ENCODE measurements at places on chromosomes 2 and 18.
A peak's percentile ranks its signal among the peaks of the same experiment; 100 is the strongest.

DNA sequence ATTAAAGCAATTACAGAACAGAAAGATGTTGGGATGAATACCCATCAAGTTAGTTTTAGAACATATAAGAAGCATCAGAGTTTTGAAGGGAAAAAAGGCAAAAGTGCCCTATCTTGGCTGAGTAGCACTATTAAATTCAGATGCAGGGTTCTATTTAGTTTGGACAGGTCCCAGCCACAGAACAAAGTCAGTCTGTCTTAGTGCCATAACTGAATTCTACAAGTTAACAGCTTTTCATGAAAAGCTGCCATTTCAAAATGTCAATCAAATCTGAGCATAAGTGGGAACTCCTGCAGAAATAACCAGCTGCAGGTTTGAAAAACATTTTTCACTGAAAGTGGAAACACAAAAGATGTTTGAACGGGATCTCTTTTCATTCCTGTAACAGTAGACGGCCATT is 160.4 kb downstream of the SRBD1 start:
- DNase-seq, result no peak

GRCh38 chr2:64866797-64867196 is 122.4 kb upstream of the SLC1A4 start:
- no peak for DNase-seq

- DNase-seq, result no peak
Observed at GRCh38 chr2:241456546-241456945, 51.8 kb downstream of the STK25 start.

- no peak for DNase-seq
Observed at GRCh38 chr2:18154812-18155211, 276.3 kb downstream of the KCNS3 start.

- DNase-seq, result no peak
Observed at GRCh38 chr2:200188876-200189275, 117.6 kb upstream of the SPATS2L start.

GRCh38 chr2:46118656-46119371 is 178.4 kb upstream of the EPAS1 start:
- no peak for DNase-seq

GRCh38 chr2:42072349-42073118 is 24.7 kb downstream of the PKDCC start:
- no peak for DNase-seq

DNA sequence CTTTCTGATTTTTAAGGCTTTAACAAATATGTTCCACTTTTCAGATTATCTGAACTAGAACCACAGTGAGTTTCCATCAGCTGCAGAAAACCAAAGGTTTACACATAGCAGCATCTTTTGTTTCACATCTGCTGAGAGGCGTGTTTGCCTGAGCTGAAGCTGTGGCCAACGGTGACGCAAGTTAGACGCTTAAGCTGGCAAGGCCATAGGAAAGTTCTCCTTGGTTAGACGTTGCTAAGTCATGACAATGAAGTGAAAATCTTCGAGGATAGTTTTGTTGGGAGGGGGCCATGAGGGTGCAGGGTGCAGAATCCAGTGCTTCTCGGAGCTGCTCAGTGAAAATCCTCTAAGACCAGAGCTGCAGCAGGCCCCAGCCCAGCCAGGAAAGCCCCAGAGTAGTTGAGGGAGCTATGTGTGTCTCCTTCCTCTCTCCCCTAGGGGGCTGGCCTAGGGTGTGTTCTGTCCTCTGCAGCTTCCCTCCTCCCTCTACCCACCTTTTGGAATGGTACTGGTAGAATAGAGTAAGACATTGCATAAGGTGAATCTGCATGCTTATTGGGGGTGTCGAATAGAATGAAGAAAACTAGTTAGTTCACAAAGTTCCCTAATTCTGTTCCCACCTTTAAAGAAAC is 105.4 kb downstream of the FHOD3 start:
- no peak for DNase-seq

GRCh38 chr18:66641056-66641455 is 37.2 kb upstream of the CDH19 start:
- no peak for DNase-seq

DNA sequence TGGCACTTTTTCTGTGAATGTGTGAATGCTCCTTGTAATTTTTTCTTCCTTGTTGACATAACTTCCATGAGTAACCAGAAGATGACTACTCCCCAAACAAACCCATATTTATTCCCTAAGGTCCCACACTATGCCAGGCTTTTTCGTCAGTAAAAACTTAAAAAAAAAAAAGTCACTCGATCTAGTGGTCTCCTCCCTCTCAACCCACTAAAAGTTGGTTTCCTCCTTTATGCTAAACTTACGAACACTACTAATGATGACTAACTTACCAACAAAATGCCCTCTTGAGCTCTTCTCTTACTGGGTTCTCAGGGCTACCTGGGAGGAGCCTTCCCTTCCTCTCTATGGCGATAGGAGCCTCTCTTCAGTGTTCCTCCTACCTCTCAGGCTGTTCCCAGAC is 18.2 kb downstream of the ACVR1 start:
- DNase-seq, result no peak

DNA sequence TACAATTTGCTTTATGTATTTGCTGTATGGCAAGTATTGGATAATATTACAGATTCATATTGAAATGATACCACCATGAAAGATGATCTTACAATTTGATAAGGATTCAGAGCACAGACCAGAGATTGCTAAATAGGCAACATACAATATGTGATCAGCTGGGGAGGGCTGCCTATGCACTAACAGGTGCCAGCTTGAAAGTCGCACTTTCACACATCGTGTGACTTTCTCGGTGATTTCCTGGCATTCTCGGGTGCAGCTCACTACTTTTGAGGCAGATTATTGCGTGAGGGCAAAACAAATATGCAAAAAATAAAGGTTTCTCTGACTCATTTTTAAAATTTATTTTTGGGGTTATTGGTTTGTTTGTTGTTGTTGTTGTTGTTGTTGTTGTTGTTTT is 36.0 kb downstream of the RBMS1 start:
- DNase-seq, result no peak

DNA sequence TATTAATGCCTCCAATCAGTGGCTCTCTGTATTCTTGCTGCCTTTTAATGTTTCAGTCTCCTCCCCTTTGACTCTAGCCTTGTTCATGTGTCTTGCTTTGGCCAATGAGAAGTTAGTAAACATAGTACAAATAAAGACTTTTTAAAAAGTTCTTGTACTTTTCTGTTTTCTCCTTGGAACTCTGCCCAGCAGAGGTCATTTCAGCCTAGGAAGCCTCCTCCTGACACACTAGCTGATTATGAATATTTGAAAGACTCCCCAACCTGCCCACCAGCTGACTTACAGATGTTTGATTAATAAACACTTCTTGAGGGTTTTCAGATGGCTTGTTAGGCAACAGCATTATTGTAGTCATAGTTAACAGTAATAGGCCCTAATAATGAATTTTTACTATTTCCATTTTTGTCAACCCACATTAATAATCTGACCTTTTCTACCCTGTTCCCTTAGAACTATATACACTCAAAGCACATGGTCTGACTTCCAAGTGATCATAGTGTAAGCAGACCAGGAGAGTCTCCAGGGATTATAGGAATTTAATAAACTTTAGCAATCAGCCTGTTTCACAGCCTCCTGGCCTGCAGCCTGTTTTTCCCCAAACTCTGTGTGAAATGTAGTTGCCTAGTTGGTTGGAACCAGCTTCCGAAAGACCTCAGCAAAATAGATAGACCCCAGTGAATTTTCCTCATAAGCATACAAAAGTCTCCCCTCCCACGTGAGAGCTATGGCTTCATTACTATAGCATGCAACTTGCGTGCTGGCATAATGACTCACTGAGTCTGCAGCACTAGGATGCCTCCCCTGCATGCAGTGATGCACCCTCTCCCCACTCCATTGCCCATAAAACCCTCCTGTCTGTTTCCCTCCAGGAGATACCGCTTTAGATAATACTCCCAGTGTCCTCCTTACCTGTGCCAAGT is 670.7 kb upstream of the ZNF804A start:
- no peak for DNase-seq

GRCh38 chr18:75753753-75754152 is 326.2 kb upstream of the SMIM21 start:
- DNase-seq, result no peak

DNA sequence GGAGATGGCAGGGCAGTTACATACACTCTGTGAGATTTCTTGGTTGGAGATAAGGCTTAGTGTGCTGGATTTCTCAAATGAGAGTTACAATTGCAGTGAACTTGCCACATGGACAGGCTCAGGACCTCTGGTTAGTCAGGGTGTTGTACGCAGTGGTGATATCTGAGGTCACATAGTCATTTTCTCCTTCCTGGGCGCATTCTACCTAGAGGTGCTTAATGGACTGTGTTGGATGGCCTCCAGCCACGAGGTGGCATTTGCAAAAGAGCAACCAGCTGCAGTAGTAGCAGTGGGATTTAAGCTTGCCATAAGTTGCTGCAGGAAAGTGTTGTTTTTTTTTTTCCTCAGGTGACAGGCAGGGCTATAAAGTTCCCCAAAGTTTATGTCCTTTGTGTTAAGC is 173.8 kb upstream of the TMEM200C start:
- DNase-seq, result no peak

GRCh38 chr18:51731070-51731469 is 533.6 kb upstream of the MEX3C start:
- DNase-seq, result no peak

DNA sequence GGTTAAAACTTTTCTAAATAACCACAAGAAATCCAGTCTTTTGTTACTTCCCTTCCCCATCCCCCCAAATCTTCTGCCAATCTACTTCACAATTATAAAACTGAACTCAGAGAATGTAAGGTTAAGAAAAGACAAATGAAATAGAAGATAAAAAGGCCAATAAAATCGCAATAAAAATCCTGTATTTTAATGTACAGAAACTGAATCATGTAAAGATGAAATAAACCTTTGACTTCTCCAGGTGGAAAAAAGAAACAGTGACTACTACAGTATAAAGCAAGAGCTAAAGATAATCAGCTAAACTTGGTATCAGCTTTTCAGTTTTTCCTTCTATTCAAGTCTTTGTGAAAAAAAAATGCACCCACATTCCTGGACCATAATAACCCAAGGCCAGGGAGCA is 1.7 kb downstream of the SYT4 start:
- DNase-seq, result no peak

DNA sequence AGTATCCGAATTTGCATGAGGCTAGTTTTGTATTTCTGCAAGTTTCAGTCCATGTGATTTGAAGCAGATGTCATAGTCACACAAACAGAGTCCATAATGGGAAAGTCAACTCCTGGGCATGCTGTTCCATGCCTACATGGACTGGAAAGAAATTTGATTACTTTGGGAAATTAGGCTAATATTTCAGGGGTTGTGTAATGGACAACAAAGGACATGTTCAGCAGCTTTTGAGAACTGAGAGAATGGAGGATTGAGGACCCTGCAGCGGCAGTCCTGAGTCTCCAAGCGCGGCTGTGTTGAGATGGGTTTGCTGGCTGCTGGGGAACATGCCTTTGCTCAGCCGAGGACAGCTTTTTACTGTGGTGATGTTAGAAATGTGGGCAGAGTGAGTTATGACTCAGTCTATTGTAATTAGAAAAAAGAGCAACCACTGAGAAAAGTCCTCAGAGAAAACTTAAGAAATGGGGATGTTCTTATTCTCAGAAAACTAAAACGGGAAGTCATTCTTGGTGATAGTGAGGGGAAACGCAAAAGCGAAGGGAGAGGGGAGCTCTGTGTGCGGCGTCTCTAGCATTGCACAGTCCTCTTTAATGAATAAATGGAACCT is 149.2 kb downstream of the FAM210A start:
- DNase-seq, result no peak

DNA sequence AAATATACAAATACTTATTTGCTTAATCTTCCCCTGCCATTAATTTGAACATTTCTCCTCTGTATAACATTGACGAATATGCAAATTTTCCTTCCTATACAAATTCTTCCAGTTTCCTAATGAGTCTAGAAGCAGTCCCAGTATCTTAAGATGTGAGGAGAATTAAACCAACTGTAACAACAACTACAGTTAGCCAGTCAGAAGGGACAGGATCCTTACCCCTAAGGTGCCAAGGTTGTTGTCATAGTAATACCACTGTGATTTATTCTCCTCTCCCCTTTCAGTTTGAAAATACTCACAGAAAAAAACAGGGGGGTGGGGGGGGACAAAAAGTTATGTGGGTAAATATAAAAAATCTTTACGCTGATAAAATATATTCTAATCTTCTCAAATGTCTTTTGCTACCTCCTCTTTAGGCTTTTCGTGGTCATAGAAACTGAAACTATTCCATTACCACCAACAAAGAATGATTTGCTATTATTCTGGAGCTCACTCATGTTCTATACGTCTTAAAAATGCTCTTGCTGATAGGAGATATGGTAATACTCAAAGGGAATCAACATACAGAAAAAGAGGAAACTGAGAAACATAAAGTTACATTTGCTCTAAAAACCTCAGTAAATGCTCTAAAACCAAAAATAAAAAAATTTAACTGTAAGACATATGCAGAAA is 107.6 kb downstream of the MEMO1 start:
- DNase-seq, result no peak

DNA sequence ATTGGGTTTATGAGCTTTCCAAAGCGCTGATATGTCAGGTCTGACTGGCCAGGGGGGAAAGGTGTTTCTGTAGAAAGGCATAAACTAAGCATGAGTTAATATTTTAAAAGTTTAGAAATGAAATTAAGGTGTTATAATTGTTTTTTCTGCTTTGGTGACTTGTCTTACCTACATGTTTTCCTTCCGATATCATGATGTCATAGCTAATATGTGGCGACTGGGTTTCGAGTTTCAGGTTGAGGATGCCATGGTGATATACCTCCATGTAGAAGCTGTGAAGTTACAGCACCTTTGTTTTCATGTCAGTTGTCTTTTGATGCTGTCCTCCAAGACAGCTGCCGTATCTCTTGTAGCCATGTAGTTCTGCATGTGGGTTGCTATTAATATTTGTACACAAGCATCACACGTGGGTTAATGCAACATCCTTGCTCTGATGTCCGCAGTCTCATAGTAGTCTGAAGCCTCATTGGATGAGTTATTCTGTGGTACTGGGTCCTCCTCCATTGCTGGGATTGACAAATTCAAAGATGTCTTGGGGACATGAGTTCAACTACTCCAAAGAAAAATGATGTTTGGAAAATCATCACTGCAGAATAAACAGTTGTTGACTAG is 230.6 kb downstream of the PRKCE start:
- no peak for DNase-seq

DNA sequence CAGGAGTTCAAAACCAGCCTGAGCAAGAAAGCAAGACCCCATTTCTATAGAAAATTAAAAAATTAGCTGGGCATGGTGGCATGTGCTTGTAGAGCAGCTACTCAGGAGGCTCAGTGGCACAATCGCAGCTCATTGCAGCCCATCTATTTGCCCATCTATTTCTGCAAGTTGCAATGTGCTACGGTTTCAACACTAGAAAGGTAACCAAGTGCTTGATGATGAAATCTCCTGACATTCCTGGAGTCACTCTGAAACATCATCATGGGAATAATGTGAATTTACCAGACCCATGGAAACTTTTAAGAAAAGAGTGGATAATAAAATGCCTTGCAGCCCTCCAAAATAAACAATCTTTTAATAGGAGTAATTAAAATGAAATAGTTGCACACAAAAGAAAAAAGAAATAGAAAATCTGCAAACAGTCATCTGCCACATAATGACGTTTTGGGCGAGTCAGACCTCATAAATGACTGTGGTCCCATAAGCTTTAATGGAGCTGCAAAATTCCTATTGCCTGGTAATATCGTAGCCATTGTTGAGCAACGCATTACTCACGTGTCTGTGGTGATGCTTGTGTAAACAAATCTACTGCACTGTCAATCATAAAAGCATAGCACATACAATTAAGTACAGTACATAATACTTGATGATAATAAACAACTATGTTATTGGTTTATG is 46.6 kb upstream of the AMMECR1L start:
- DNase-seq, result no peak

GRCh38 chr18:48932822-48933510 is 17.8 kb downstream of the SMAD7 start:
- no peak for DNase-seq

- DNase-seq, result peak; percentile 46
Observed at GRCh38 chr2:61793389-61793836, 60.4 kb downstream of the FAM161A start.

All from NCI-H2171 (cell line).